ENCODE measurements at places on chromosomes 1 and 21.

- DNase-seq = no peak
Observed at GRCh38 chr1:155127105-155127966, at the start of gene EFNA1. TSS of gene EFNA1 (plus strand) at chr1:155127876. CDS start at chr1:155127978, 102 bp downstream.

DNA sequence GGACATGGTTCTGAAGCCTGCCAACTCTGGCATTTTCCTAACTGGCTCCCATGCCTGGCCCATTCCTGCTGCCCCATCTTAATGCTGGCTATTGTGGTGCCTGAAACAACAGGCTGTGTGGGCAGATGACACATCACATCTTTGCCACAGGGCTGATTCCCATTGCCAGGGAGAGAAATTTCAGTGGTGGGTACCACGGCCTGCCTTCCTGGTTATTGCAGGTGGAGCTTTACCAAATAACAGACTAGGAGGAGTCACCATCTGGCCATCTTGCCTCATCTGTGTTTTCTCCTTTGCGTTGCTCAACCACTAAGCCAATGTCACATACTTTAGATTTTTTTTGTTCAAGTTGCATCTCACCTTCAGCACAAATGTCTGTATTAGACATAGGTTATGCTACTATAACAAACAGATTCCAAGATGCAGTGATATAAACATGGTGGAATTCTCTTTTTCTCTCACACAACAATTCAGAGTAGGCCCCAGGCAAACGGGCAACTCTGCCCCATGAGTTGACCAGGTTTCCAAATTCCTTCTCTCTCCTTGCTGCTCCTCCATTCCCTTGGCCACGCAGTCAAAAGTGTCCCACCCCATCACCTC lies 14.1 kb downstream of the CDA start:
- DNase-seq = no peak

DNA sequence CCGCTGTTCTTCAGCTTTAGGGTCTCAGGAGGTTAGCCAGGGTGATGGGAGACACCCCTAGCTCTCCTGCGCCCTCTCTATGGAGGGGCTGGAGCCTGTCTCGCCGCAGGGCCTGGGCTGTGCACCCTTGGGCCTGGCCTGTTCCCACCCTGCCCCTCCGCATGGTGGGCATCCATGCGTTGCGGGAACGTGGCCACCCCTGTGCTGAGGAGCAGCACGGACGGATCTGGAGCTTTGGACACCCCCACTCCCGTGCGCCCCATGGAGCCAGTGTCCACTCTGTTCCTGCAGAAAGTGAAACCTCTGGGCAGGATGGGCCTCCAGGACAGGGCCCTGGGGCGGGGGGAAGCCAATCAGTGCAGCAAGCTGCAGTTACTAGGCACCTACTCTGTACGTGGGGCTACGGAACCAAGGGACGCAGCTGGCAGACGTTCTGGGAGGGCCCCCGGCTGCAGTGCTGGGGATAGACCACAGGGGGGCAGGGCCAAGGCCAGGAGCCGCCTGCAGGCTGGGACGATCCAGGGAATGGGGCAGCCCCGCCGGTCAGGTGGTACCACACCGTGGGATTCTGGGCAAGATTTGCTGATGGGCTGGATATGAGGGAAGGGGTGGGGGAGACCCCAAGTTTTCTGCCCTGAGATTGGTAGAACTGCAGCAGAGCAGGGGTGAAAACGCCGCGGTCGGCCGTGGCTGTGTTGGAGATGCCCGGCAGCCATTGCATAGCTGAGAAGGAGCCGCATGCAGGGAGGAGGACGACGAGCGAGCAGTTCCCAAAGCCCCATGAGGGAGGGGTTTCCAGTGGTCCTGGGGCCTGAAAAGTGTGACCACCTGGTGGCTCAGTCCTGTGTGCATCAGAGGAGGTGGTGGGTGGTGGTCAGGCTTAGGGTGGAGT lies 43.3 kb downstream of the TP73 start:
- DNase-seq = no peak

DNA sequence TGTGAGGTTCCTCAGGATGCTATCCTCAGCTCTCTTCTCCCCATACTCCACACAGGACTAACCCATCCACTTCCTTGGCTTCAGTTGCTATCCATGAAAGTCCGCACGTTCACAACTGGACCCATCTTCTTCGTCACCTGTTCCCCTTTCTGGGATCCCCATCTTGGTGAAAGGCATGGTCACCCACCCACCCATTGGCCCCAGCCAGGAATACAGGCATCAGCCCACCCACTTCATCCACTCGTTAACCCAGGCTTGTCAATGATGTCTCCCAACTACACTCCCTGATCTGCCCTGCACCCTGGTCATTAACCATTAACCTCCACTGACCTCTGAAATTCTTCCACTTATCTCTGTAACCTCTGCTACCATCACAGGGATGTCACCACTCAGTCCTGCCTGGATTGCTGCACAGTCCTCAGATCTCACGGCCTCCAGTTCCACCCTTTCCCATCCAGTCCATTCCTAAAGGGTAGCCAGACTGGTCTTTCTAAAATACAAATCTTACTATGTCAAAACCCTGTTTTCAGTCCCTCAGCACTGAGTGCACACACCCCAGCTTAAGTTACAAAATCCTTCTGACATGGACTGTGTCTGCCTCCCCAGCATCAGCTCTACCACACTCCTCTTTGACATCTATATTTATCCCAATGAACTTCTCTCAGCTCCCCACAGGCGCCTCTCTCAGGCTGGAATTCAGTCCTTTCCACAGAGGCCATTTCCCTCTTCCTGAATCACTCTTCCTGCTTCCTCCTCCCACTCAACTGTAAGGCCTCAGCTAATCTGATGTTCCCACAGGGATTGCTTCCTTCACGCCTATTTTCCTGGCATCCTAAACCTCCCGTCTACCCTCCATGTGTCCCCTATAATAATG lies 10.4 kb downstream of the PGLYRP4 start:
- no peak for DNase-seq

- no peak for DNase-seq
Observed at GRCh38 chr21:21688889-21689288, 690.7 kb downstream of the NCAM2 start.

DNA sequence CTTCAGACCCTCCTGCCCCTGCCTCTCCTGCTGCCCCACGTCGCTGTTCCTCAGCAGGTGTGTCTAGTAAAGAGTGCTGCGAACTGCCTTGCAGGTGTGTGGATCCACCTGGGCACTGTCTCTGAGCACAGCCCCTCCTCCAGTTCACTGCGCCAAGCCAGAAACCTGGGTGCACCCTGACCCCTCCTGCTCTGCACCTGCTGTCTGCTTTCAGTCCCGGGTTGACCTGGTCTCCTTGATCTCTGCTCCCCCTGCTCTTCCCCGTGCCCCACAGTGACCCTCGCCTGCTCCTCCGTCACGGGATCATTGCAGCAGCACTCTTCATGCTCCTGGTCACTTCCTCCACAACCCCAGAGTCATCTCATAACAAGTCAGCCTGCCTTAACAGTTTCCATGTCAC lies 6.5 kb downstream of the A3GALT2 start:
- DNase-seq = no peak

GRCh38 chr1:22936681-22937080 lies 36.0 kb downstream of the LACTBL1 start:
- no peak for DNase-seq
